ENCODE measurements at places on chromosomes 16 and 17.

- no peak for DNase-seq
Measured at GRCh38 chr16:59067205-59067604, 333.1 kb upstream of the GOT2 start.

DNA sequence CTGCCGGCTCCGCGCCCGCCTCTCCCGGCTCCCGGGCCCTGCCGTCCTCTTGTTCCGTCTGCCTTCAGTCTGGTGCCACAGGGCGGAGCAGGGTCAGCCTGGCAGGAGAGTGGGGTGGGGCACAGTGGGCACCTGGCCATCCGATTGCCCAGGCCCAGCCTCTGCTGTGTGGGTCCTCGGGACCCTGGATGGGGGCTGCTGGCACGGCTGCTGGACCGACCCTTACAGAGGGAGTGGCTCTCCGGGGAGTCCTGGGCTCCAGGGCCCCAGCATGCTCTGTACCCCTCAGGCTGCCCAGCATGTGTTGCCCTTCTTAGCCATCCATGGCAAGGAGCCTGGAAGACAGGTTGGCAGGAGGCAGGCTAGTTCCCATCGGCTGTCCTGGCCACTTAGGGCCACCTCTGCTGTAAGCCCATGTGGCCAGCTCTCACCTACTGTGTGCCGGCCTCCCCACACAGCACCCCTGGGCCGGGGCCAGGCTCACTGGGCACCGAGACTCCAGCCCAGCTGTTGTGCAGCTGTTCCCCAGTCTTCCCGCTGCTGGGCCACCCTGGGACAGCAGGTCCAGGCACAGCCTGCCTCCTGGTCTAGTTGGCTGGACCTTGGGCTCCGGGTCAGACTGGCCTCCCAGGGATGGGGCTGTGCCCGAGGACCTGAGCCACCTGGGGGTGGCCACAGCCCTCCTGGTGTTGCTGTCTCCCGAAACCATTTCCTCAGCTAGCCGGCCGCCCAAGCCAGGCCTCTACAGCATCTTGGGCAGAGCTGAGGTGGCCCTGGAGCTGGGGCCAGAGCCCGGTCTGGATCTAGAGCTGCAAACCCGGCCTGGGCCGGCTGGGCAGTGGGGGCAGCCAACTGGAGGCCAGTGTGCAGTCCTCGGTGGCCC lies 24.9 kb downstream of the BAHCC1 start:
- no peak for DNase-seq

- no peak for DNase-seq
Measured at GRCh38 chr16:732936-733335, 6.0 kb downstream of the HAGHL start.

DNA sequence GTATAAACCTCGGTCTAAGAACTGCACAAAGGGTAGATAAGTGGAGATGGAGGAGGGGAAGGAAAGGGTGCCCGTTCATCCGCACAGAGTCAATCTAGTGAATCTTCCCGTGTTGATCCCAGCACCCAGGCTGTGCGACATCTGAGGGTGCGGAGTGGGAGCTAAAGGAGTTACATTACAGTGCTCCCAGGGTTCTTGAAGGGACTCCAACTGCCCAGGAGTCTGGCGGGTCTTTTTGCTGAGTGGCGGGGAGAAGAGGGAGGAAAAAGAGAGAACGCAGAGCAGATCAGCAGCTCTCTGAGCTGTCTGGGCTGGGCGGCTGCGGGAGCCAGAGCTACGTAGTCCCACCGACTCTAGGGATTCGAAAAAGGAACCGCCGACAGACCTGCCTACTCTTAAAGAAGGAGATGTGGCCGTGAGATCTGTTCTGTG lies 1.6 kb upstream of the CA10 start:
- DNase-seq, result no peak

DNA sequence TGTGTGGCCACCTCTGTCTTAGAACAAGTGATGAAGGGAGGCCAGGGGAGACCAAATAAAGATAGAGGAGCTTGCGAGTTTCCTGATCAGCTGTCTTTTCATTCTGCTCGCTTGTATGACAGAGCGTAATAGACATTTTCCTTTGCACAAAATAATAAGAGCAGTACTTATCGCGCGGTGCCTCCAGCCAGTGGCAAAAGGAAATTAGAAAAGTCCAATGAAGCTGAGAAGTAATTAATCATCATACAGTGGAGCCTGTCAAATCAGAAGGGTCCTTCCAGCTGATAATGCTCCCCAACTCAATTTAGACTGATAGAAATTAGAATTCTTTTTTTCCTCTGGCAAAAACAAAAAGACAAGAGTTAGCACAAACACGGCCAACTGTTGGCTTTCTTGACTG lies 307.0 kb upstream of the IRX5 start:
- no peak for DNase-seq

- no peak for DNase-seq
Measured at GRCh38 chr17:65609286-65609685, 47.8 kb upstream of the AXIN2 start.

- no peak for DNase-seq
Measured at GRCh38 chr17:9907131-9907530, 2.1 kb upstream of the RCVRN start.

DNA sequence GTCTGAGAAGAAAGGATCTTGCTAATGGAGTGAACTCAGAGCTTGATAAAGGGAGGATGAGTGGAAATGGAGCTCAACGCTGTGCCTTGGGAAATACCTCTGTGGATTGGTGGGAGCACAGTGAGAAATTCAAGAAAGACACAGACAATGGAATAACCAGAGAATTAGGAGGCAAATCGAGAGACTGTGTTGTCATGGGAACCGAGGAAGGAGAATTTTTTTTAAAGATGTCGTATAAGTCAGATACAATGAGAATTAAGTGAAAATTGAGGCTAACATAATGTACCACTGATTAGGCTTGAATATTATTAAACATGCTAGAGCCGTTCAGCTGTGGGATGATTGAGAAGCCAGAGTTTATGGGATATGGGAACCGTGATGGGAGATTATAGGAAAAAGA lies 134.2 kb downstream of the PRKCA start:
- DNase-seq, result no peak

DNA sequence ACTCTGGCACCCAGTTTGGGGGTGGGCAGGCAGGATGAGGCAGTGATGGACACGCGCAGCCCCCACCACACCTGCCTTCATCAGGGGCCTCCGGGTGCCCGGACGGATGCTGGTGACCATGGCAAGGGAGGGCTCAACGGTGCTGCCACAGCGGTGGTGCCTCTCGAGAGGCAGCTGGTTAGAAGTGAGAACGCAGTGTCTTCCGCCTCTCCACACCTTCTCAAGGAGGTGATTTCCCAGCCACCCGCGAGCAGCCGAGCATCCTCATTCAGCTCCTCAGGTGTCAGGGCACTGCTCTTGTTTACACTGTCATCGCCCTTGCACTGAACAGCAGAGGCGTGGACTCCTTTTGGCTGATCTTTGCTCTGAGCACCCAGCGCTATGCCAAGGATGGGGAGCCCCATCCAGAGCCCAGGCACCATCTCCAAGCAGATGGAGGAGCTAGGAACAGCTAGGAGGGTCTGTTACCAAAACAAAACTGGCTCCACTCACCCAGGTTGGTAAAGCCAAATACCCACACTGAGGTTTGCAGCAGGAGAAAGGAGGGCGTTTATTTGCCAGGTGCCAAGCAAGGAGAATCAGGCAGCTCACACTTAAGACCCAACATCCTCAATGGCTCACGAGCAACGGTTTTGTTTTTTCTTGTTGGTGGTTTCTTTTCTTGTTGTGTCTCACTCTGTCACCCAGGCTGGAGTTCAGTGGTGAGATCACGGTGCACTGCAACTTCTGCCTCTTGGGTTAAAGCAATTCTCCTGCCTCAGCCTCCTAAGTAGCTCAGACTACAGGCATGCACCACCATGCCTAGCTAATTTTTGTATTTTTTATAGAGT lies 174.3 kb upstream of the TNRC6C start:
- DNase-seq, result peak; percentile 61

- no peak for DNase-seq
Measured at GRCh38 chr17:82495844-82496528, 23.5 kb upstream of the FOXK2 start.

DNA sequence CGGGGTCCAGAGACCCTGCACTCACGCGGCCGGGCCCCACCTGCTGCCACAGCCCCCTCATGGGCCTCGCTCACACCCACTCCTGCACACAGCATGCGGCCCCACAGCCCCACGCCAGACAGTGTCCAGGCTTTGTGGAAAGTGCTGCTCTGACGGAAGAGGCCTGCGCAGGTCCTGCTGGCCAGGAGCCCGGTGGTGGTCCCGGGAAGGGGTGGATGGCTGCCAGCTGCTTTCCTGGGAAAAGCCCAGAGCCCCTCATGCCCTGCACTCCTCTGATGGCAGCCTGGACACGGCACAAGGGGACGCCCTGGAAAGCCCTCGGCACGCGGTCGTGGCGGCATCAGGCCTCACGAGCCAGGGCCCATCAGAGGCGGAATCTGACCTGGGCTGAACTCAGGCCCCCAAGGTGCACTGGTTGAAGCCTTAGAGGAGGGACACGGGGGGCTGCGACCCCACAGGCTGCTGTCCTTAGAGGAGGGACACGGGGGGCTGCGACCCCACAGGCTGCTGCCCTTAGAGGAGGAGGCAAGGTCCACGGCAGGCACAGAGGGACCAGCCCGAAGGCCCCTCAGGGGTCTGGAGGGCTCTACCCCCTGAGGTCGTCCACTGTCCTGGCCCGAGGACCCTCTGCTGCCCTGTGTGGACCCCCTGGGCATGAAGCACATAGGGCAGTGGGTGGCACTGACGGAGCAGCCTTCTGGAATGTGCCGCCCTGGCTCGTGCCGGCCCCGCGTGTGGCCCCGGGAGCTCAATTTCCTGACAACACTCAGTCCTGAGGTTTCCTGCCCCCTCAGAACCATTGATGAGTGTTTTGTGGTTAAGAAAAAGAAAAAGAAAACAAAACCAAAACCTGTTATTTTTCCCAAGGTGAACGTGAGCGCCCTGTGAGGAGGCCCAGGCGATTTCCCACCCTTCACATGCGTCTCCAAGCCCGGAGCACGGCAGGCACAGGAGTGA lies 22.1 kb downstream of the SOX8 start:
- DNase-seq, result peak; percentile 75

- DNase-seq, result peak; percentile 69
Measured at GRCh38 chr16:89565256-89565505, 4.7 kb downstream of the RPL13 start.
